ENCODE measurements at places on chromosomes 6 and 20.
A peak's percentile ranks its signal among the peaks of the same experiment; 100 is the strongest.

- no peak for DNase-seq
Measured at GRCh38 chr6:30793521-30794194, 49.3 kb upstream of the IER3 start.

DNA sequence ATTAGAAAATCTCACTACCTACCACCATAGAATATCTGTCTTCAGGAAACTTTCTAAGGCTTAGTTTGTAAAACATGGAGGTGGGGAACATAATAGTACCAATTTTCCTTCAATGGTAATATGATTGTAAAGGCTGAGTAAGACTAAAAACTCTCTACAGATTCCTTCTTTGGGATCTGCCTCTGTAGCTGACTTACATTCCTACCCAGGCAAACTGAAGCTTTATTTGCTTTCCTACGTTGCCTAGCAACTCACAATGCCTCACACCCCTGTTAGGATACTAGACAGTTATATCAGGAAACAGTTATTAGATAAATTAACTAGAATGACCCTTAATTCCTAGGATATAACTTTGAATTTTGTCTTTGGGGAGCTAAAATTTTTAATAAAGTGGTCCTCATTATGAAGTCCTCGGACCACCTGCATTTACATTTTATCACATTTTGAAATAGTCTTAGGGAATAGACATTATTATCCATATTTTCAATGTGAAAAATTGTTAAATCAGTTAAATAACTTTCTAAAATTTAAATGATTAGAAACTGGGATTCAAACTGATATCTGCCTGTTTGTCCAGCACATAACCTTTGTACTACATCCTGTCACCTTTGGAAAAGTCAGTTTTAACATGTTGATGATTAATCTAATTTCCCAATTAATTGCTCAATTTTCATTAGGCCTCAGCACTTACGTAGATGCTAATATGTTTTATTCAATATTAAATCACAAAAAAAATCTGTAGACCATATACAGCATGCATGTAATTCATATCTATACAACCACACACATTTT lies 591.4 kb downstream of the RNF144B start:
- peak; percentile 42 for DNase-seq

GRCh38 chr6:80618953-80619352 lies 512.5 kb downstream of the BCKDHB start:
- DNase-seq, result no peak

- no peak for DNase-seq
Measured at GRCh38 chr20:7264137-7264536, 496.7 kb downstream of the BMP2 start.

GRCh38 chr6:144346719-144347447 lies 61.7 kb downstream of the UTRN start:
- no peak for DNase-seq

DNA sequence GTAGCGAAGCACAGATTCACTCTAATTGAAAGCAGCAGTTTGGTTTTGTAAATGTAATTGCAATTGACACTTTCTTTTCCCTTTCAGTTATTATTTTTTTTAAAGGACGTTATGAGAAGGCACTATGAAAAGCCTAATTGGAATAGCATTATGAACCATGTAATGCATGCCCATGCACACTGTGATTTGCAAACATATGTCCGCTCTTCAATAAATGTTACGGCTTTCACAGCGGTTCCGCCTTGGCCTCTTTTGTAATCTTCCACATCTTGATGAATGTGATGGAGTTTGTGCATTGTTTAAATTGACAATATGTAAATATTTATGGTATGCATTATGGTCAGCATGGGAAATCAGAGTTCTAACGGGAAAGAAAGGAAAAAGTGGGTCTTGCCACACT lies 61.3 kb downstream of the SAMD5 start:
- peak; percentile 40 for DNase-seq

DNA sequence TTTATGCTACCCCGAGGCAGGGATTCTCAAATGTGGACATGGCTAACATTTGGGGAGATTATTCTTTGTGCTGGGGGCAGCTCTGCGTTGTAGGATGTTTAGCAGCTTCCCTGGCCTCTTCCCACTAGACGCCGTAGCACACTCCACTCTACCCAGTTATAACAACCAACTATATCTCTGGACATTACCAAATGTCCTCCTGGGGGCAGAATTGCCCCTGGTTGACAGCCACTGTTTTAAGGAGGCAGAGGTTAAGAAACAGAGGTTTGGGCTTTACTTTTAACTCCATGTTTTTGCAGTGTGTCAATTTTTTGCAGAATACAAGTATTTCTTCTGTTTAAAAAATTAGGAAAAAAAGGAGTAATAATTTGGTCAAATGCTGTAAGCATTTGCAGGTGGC lies 56.2 kb upstream of the BMP6 start:
- no peak for DNase-seq

DNA sequence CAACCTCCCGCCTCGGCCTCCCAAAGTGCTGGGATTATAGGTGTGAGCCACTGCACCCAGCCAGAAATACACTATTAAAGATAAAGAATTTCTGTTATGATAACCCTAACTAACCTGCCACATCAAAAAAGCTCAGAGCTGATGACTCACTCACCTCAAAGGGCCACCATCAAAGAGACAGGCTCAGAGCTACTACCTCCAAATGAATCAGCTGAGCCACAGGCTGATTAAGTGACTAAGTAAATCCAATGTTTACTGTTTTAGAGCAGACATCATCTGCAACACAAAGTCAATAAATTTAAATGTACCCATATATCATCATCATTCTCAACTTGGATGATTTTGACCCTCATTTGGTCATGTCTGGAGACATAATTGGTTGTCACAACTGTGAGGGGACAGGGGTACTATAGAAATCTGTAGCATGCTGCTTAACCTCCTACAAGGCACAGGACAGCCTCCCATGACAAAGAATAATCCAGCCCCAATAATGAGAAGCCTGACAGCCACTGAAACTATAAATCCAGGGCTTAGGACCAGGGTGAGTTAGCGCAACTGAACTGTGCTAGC lies 106.5 kb downstream of the ATP9A start:
- DNase-seq, result no peak

GRCh38 chr6:56687551-56687950 lies 44.9 kb upstream of the DST start:
- no peak for DNase-seq

- DNase-seq, result no peak
Measured at GRCh38 chr6:53894091-53894490, 99.3 kb downstream of the LRRC1 start.

DNA sequence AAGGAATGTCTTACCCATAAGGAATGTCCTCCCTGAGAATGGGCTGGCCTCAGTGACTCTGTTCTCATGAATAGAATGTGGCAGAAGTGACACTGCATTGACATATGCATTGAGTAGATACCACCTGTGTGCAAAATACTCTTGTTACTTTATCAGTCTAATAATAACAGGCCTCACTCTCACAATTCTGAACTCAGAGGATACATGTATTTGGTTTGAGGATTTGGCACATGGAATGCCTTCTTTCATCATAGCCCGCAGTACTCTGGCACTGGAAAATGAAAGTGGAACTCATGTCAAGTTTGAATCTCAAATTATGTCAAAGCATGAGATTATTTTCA lies 52.9 kb upstream of the PLCB4 start:
- no peak for DNase-seq

DNA sequence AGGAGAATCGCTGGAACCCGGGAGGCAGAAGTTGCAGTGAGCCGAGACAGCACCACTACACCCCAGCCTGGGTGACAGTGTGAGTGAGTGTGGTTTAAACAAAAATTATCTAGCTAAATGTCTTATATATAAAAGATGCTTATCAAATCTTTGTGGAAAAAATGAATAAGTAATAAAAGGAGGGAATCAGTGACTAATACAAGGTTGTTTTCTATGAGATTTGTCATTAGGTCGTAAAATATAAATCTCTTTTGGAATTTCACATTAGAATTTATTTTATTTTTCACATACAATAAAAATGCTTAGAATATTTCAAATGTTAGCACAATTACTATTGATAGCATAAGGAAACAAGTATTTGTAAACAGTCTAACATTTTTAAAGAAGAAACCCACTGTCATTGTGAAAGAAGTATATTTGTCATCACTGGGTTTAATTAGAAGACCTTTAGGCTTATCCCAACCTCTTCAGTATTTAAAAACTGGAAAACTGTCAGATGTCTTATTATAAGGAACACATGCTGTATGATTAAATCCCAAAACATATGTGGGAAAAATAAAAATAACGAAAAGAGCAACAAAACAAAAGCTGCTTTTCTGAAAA lies 47.1 kb downstream of the ASCC3 start:
- no peak for DNase-seq

DNA sequence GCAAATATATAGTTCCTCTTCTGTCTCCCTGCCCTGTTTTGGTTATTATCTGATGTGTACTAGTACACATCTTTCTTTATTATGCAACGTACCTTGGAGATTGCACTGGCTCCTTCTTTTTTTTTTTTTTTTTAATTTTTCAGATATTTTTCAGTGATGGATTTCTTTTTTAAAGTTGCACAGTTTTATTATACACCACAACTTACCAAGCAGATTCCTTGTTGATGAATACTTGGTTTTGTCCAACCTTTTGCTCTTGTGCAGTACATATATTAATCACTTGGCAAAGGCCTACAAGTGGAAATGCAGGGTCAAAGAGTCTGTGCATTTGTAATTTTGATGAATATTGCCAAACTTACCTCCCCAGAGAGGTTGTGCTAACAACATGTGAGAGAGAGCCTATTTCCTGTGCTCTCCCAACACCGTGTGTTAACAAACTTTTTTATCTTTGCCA lies 50.1 kb upstream of the RNF24 start:
- DNase-seq, result no peak

DNA sequence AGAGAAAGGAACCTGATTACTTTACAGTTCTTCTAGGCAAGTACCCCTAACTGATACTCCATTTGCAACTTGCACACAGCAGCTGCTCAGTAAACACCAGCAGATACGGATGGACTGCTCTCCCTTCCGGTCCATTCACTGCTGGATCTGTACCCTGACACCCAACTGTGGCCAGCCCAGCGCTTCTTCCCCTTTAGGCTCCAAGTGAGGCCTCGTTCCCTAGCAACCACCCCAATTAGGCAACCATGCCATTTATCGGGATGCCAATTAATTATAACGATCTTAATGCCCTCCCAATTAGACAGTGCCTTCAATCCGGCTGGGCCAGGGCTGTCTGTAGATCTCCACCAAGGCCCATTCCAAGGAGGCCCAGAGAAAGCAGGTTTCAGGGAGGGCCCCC lies 3.2 kb downstream of the SULF2 start:
- peak; percentile 63 for DNase-seq

DNA sequence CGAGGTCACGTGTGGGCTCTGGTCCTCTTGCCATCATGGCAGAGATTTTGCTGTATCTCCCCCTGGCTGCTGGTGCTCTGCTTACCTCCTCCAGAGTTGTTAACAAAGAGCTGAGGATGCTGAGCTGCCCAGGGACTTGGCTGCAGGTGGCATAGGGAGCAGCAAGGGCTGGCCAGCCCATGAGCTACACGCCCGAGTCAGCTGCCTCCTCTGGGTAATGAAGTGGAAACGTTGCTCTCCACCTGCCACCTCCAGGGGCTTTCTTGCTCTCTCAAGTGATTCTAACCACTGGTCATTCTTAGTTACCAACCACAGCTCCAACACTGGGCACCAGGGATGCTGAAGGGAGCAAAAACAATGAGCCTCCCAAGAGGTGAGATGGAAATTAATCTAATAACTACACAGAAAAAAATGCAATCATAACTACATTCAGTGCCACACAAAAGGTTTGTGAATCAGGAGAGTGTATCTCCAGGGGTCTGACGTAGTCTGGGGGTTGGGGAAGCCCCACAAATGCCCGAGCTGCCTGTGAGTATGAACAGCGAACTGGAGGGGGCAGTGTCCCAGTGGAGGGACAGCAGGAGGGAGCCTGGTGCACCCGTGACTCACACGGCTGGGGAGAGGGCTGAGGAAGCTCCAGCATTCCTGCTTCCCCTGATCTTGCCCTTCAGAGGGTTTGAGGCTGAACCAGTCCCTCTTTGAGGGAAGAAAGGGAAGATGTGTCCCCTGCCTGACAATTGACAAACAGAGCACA lies 78.7 kb downstream of the CDH26 start:
- peak; percentile 48 for DNase-seq

GRCh38 chr6:117237561-117237960 lies 27.8 kb upstream of the VGLL2 start:
- DNase-seq, result no peak

DNA sequence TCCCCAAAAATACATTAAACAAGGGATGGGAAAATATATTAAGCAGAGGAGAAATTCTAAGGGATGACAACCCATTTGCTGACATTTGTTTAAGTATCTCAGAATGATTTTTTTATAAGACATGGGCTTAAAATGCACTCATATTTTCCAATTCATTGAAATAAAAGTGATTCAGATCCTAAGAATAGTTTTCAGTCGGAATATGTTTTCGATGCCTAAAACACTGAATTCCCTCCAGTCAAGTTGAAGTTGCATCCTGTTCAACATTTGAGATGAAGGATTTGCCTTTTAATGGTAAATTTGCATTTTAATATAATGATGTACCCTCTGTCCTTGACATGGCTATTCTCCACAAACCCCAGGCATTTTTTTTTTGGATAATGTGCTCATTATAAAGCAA lies 79.3 kb downstream of the PTCHD4 start:
- no peak for DNase-seq

DNA sequence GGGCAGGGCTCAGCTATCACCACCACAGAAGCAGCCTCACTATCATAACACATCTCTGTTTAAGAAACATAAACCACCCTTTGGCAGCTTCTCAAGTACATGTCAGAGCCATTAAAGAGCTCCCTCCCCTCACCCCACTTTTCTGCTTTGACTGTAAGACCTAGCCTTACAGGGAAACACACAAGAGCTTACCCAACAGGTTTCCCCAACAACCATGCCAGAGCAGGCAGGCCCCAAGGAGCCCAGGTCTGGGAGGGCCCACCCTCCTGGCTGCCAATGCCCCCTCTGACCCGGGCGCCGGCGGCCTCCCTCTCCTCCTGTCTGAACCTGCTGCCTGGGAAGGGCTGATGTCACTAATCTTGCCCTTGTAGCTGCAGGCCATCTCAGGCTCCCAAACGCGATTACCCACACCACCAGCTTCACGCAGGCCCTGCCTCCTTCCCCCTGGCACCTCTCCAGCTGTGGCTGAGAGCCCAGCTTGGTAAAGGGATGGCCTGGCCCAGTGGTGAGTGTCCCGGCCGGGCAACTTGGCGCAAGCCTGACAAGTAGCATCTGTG lies 402.0 kb downstream of the MAFB start:
- no peak for DNase-seq

- DNase-seq, result no peak
Measured at GRCh38 chr6:72689107-72689954, 67.5 kb downstream of the KCNQ5 start.

DNA sequence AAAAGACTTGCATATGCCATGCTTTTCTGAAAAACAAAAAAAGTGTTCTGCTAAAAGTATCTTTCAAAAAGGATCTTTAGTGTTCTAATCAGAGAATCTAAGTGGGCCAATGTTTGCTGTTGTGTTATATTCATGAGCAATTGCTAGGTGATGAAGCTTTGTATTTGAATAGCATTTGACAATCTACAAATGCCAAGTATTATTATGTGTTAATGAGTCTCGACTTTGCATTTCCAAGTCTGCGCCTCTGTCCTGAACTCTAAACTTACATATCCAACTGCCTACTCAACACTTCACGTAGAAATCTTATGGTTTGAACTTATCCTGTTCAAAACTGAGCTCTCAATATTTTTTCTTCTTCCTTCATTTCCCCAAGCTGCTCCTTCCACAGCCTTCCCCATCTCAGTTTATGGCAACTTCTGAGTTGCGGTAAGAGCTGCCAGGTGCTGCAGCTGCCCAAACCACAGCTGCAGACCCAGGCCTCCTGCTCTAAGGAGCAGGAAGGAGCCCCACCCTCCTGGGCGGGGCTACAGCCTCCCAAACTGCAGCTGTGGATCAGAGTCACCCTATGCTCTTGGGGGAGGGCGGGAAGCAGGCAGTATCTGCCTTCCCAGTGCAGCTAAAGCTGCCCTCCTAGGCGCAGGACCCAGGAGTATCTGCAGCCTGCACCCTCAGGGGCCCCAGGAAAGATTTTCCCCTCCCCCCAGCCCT lies 16.7 kb upstream of the MAK start:
- DNase-seq, result no peak

Measured in retina (tissue), 1 donor.